ENCODE measurements at places on chromosomes 2 and 18.

DNA sequence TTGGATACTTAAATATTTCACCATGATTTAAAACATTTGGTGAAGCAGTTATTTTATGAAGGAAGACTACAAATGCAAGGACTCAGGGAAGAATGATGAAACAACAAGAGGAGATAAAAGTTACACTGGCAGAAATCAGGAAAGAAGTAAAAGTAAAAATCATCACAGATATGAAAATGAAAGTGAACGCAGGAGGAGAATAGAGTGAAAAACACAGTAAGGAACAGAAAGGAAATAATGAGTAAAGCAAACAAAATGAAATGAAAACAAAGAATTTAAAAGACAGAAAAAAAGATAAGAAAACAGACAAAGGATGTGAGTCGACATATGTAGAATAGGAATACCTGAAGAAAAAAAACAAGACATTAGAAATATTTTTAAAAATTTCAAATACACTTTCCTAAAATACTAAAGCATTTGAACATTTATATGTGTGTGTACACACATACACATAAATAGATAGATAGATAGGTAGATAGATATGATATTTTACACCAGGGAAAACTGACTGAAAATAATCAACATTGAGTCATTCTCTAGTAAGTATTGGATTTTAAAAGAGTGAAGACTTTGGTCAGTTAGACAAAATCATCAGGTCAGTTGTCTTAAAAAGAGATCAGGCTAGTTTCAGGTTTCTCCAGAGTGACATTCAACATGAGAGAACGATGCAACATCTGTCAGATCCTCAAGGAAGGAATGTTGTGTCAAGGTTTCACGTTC is 12.1 kb upstream of the KDSR start:
- no peak for DNase-seq

DNA sequence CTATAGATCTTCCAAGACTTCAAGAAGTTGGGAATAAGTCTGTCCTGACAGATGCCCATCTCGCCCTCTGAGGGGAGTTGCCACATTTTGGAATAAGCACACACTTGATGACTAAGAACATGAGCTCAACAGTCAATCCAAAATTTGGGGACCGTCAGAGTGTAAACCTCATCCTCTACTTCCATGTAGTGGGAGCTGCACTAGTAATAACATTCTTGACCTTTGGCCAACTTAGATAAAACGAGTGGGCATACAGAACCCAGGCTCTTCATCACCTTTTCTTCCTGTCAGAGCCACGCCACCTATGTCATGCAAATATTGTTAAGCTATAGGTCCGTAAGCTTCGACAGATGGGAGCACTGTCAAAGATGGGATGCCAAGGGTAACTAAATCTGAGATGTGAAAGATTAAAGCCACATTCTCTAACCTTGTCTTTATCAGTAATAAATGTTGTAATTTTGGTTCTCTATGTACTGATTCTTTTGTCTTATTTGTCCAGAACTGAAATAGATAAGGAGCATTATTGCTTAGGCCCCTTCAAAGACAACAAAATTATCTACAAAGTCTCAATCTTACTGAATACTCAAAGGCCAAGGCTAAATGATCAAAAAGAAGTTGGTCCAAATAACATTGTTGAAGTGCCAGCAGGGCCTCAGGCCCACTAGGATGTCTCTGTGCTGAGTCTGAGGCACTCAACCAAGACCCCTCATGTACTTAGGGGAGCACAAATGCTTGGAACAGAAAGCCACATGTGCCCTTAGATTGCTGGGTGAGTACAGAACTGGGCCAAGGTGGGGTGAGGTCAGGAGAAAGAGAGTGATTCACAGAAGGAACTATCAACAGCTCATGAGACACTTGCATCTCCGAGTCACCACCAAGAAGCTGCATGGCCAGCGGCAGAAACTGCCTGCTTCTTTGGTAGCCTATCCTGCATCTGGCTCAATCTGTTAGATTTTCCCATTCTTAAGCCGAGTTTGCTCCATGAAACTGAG is 15.0 kb downstream of the CDH2 start:
- no peak for DNase-seq

GRCh38 chr2:165791421-165792103 is 2.5 kb downstream of the GALNT3 start:
- DNase-seq, result peak; percentile 12

DNA sequence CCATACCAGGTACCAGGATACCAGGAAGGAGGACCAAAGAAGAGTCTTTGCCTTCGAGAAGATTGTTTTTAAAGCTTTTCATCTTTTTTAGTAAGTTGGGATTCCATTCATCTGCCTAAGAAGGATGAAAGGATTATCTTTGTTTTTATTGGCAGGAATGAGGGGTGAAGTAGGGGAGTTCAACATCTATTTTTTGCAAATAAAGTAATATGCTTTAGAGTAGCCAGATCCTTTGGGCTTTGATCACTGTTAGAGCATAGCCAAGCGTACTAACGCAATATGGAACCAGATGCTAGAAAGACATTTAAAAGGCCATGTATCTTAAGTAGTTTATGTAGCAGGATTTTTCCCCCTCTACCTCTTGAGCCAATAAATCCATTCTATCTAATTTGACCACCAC is 133.0 kb downstream of the PRPF40A start:
- DNase-seq, result peak; percentile 26

GRCh38 chr2:127893033-127893432 is 7.3 kb upstream of the AMMECR1L start:
- DNase-seq, result no peak

DNA sequence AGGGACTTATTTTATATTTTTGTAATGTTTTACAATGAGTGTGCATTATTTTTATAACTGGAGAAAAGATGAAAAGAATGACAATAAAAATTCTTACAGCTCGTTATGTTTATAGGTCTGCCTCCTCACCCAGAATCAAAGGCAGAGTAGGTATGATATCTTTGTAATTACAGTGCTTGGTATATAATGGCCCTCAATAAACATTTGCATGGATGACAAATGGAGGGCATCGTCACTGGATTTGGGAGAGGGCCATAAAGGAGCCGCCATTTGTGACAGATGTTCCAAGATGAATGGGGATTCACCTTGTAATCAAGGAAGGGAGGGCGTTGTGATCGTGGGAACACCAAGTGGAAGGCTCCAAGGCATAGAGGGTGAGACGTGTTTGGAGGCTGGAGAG is 22.6 kb upstream of the GIGYF2 start:
- no peak for DNase-seq

DNA sequence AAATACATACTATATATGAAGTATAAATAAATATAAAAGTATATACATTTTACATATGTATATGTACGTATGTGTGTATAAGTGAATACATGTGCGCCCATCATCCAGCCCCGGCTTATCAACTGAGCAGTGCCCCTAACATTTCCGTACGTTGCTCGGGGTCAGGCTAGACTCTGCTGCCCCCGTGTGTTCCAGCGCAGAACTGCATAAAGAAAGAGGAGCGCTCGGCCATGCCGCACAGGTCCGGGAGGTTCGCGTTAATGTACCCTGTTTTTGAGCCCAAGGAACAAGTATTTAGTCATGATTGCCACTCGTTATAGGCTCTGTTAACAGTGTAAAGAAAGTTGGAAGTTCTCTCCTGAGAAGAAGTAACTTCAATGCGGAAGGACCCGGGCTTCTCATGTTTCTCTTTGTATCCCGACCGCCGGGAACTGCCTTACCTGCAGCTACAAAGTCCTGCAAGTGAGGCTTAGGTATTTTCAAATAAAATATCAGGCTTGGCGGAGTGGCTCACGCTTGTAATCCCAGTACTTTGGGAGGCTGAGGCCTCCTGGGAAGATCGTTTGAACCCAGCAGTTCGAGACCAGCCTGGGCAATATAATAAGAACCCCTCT is 55.7 kb downstream of the CD8B2 start:
- peak; percentile 5 for DNase-seq

- no peak for DNase-seq
Observed at GRCh38 chr2:26892133-26892532, 44.2 kb downstream of the DPYSL5 start.

All from retinal pigment epithelial cell (primary cell).